ENCODE measurements at places on chromosomes 6 and 20.

DNA sequence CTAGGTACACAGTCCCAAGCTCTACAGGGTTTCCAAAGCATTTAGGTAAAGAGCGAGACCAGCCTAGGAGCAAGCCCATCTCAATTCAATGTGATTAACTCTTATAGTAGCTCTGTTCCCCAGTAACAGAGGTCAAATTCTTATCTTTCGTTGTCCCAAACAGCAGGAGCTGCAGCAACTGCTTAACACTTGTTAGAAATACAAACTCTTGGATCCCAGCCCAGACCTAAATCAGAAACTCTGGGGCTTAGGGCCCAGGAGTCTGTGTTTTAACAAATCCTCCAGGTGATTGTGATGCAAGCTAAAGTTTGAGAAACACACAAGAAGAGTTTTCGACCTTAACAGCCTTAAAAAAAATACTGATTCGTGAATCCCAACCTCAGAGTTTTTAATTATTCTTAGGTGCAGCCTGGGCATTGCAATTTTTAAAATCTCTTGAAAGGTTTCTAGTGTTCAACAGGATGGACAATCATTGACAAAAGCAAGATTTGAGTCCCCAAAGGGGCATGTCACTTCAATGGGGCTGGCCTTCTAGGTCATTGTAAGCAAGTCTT is 127.4 kb upstream of the HCRTR2 start:
- DNase-seq = no peak

GRCh38 chr6:96851858-96852257 is 14.6 kb upstream of the GPR63 start:
- DNase-seq = no peak

- DNase-seq = no peak
These were observed 800 bp downstream of the ABCC10 start for GRCh38 chr6:43428112-43428570.

DNA sequence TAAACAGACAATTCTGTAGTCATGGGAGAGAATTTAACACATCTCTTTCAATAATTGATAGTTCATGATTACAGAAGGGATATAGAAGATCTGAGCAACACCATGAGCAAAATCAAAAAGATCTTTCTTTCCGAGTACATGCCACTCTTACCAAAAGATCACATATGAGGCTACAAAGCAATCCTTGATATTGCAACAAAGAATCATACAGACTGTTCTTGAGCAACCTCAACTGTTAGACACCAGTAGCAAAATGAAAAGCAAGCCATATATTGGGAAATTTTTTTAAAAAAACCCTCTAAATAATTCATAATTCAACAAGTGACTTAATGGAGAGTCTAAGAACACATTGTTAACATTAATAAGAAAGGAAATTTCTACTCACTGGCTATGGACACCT is 3.6 kb upstream of the CD83 start:
- no peak for DNase-seq

DNA sequence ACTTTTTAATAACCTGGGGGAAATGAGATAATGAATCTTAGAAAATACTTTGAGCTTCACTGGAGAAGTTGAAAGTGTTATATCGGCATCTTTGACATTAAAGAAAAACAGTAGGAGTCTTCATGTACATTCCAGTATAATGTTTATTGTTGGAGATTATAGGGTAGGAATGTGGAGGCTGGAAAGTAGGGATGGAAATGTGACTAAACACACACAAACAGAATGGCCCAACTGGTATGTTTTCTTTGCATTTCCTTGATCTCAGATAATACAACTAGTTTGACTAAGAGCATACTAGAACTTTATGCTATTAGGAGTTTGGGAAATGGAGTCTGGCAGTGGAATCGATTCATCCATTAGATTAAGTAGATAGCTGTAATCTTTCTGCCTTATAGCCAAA is 10.1 kb upstream of the BAG2 start:
- DNase-seq = no peak

- DNase-seq = no peak
These were observed 72.1 kb downstream of the FOXA2 start for GRCh38 chr20:22511943-22512910.

GRCh38 chr20:44648068-44648467 is 3.4 kb downstream of the ADA start:
- no peak for DNase-seq

- DNase-seq = no peak
These were observed 55.7 kb downstream of the SH3BGRL2 start for GRCh38 chr6:79686707-79687309.

GRCh38 chr20:52180180-52180840 is 11.3 kb downstream of the ZFP64 start:
- no peak for DNase-seq

- no peak for DNase-seq
These were observed 4.2 kb downstream of the FOXC1 start for GRCh38 chr6:1613688-1614447.

- no peak for DNase-seq
These were observed 128.9 kb downstream of the CLIC5 start for GRCh38 chr6:45886776-45887175.

GRCh38 chr6:138428944-138429598 is 25.0 kb downstream of the HEBP2 start:
- no peak for DNase-seq

DNA sequence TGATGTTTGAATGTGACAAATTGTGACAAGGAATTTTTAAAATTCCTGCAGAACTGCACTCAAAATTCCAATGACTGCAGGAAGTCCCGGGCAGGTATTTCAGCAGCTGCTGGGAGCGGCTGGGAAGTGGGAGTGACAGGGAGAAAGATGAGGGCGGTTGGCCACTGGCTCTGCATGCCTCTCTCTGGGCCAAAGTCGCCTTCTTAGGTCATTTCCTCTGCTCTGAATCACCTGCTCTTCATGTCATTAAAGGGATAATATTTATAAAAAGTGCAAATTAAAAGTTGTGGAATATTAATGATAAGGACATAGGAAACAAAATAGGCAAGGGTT is 43.9 kb downstream of the RAMACL start:
- DNase-seq = no peak

- no peak for DNase-seq
These were observed 322.6 kb upstream of the MOCS1 start for GRCh38 chr6:40256831-40257230.

DNA sequence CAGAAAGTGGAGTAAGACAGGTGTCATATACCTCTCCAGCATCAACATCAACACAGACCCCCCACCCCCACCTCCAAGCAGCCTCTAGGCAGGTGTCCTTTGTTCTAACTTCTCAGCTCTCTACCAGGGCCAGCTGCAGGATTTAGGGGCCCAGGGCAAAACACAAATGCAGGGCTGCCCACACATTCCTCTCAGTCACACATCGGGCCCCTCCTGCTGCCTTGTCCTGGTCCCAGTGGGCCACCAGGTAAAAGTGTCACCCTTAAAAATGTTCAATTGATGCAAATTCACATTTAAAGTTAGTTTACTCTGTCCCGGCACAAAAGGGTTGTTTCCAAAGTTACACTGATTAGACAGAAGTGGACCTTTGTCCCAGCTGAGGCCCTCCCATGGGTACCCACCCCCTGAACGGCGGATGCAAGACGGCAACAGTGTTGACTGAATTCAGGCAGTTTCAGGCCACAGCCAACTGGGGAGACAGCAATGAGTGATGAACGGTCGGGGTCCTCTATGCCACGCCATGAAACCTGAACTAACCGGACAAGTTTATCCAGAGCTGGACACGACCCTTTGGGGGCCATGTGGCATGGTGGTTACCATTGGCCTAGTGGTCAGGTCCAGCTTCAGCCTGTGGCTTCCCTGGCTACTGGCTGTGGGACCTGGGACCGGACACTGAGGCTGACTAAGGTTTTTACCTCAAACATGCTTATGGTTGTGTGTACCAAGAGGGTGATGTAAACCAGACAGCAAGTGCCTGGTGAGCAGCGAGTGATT is 52.2 kb upstream of the UNC93A start:
- no peak for DNase-seq

GRCh38 chr6:53107091-53107490 is 41.5 kb downstream of the GCM1 start:
- no peak for DNase-seq

GRCh38 chr6:35605600-35605999 is 83.1 kb downstream of the FKBP5 start:
- no peak for DNase-seq

DNA sequence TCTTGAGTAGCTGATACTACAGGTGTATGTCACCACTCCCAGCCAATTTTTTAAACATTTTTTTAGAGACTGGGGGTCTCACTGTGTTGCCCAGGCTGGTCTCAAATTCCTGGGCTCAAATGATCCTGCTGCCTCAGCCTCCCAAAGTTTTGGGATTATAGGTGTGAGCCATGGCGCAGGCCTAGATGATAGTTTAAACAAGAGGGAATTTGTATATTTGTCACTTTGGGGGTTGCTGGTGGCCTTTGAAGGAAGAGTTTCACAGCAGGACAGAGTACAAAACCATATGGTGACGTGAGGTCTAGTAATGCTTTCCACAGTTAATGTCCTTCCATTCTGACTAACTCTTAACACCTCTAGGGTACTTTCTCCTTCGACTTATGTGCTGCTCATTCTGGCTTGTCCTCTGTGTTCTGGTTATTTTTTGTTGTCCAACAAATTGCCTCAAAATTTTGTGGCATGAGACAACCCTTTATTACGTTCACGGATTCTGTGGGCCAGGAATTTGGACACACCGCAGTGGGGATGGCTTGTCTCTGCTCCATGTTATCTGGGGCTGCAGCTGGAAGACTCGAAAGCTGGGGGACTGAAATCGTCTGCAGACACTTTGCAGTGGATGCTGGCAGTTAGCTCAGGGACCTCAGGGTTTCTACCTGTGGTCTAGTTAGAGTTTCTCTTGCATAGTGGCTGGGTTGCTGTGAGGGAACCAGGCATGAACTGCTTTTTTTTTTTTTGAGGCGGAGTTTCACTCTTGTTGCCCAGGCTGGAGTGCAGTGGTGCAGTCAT is 23.0 kb upstream of the IER3 start:
- no peak for DNase-seq

DNA sequence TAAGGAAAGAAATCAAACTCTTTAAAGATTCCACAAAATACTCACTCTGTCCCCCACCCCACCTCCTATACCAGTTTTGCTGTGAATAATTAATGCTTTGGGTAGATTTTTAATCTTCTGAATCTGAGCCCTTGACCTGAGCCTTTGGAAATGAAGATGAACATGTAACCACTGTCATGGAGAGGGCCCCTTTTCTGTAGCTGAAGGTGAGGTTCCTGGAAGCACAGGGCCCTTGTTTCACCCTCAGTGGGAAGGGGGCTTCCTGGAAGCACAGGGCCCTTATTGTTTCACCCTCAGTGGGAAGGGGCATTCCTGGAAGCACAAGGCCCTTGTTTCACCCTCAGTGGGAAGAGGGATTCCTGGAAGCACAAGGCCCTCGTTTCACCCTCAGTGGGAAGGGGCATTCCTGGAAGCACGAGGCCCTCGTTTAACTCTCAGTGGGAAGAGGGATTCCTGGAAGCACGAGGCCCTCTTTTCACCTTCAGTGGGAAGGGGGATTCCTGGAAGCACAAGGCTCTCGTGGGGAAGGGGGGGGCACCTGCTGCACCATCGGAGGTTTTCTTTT is 75.7 kb downstream of the DACT2 start:
- no peak for DNase-seq

DNA sequence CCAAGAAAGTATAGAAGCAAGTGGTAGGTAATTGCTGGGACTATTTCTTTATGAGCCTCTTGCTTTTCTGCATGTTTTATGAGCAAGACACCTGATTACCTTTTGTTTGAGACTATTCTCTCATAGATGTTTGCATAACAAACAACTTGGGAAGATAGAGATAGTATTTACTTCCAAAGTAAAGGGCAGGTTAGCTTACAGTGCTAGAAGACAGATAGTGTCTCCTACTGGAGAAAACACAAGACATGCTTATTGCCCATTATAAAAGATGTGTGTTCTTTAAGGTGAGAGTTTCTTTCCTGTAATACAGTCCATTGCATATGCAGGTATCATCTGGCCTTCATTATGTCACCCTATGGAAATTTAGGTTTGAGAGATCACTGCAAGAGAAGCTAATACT is 174.2 kb upstream of the FUT9 start:
- no peak for DNase-seq

- DNase-seq = no peak
These were observed 168.0 kb upstream of the NOX3 start for GRCh38 chr6:155623450-155624178.
